AG09309 (cell line): ENCODE measurements at places on chromosomes 5 and 9.

- no peak for DNase-seq
These were observed 52.3 kb downstream of the ZNF622 start for GRCh38 chr5:16413166-16413860.

- DNase-seq: peak; percentile 84
These were observed 9.7 kb downstream of the PTGER4 start for GRCh38 chr5:40689438-40689837.

- DNase-seq: no peak
These were observed 78.4 kb downstream of the INSYN2B start for GRCh38 chr5:169901896-169902295.

DNA sequence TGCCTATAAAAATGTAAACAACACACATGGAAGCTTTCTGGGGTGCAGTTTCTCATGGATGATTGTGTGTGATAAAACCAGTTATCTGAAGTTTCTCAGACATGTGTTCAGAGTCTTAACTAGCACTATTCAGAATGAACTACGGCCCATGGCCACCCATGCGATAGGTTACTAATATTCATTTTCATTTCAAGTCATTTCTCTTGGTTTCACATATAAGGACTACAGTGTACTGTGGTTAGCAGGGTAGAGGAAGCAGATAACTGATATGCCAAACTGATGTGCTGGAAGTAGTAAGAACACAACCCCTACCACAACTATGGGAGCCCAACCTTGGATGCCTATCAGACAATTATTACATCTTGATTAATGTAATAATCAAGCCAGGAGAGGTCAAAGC lies 372.1 kb downstream of the DTWD2 start:
- no peak for DNase-seq

- DNase-seq: no peak
These were observed 48.1 kb downstream of the POC5 start for GRCh38 chr5:75668977-75669689.

- no peak for DNase-seq
These were observed 29.6 kb upstream of the VDAC1 start for GRCh38 chr5:134034326-134034725.

- DNase-seq: no peak
These were observed 144.3 kb downstream of the ACTBL2 start for GRCh38 chr5:57338068-57338867.

GRCh38 chr5:135211083-135211790 lies 177.2 kb upstream of the PITX1 start:
- DNase-seq: no peak

DNA sequence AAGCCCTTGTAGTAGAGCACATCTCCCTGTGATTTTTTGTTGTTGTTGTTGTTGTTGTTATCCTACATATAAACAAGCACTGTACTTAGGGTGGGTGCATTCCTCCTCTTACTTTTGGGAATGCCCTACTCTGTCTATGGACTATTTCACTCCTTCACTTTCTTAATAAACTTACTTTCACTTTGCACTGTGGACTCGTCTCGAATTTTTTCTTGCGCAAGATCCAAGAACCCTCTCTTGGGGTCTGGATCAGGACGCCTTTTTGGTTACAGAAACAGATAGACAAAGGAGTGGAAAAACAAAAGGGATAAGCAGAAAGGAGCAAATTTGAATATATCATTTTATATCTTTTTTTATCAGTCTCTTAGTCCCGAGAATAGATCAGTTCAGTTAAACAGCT lies 14.4 kb upstream of the PAIP1 start:
- DNase-seq: no peak

DNA sequence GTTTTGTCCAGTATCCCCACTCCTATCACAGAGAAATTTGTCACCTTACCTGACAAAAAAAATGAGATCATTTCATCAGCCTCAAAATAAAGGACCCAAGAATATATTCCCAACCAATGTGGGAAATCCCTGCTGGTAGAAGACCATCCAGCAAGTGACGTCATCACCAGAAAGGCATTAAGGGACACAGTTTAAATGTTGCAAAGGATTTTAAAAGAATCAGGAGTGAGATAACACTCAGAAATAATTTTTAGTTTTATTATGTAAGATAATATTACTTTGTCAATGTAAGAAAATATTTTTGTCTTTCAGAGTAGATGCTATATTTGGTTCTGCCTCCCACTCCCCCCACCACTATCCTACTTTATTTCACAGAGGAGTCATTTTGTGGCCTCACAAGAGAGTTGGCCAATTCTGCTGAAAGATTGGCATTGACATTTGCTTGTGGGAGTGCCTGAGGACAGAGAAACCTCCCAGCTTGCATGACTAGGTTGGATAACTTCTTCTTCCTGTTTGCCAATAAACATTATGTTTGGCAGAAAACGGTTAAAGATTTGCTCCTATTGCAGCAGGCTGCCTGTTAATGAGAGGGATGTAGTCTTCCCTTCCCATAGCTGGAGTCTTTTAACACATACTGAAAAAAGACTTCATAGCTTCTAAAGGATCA lies 288.6 kb upstream of the DAB2 start:
- DNase-seq: peak; percentile 57

DNA sequence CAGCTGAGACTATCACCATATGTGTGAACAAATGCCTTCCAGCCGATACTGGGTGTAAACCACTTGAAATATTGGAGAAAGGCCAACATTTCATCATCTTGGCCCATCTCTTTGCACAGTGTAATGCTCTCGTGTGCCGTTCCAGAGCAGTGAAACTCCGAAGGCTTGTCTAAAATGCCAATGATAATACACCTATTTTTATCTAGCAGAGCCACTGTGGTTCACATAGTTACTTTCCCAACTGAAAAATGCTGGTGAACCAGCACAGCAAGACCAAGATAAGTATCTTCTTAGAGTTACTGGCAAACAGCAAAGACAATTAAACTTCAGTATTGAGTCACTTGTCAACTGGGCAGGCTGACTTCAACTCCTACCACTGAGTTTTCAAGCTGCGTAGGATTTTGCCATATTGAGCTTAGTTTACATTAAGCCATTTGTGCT lies 379.9 kb upstream of the ACTBL2 start:
- peak; percentile 63 for DNase-seq

DNA sequence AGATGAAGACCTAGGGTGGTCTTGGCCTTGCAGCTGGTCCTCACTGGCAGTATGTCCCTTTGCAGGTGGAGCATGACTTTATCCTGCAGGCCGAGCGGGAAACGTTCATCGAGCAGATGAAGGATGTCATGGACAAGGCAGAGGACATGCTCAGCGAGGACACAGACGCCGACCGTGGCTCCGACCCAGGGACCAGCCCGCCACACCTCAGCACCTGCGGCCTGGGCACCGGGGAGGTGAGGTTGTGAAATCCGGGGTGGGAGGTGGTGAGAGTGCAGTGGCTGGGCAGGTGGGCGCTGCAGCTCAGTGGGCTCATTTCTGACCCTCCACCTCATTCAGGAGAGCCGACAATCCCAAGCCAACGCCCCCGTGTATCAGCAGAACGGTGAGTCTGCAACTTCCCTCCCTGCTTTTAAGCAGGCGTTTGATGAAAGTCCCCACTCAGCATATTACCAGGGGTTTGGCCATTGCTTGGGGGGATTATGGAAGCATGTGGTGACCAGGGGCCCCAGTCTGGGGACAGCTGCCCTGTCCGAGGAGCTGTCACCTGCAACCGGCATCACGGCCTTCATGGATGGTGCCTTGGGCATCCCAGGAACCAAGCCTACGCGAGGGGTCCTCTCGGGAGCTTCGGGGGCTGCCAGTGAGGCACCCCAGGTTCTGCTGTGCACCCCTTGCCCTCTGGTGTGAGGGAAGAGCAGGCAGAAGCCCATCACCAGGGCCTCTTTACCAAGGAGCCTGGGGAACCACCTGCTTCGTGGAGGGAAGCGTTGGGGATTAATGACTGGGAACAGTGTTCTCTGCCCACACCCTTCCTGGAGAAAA lies 84.0 kb downstream of the WNK2 start:
- no peak for DNase-seq

DNA sequence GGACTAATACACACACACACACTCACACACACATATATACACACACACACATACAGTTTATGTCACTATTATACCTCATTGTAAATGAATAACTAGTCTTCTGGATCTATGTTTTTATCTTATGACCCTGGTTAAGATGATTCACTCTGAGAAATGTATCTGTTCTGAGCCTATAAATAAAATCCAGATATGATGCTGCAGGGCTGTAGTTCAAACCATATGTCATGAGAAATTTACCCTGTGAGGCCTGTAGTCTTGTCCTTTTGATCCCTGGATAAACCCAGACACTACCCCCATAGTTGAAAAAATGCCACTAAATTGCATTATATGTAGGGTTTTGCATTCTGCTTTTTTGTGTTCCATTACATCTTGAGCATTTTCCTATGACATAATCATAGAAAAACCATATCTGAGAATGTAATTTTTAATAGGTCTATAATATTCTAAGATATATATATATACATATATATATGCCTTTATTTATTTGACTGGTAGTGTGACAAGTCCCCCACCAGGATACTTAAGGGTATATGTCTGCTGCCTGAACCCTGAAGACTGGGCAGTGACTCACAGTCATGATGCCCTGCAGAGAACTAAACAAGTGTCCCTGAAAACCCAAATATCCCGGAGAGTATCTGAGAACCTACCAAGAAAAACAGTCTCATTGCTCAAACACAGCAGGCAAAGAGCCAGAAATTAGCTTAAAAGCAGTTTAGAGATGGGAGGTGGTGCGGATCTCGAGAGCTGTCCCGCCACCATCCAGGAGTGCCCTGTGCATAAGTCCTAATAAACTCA lies 18.4 kb upstream of the ALDOB start:
- no peak for DNase-seq

- no peak for DNase-seq
These were observed 1.1 kb downstream of the RICTOR start for GRCh38 chr5:39072925-39073766.

- DNase-seq: no peak
These were observed 14.1 kb downstream of the RGS3 start for GRCh38 chr9:113477661-113478060.

DNA sequence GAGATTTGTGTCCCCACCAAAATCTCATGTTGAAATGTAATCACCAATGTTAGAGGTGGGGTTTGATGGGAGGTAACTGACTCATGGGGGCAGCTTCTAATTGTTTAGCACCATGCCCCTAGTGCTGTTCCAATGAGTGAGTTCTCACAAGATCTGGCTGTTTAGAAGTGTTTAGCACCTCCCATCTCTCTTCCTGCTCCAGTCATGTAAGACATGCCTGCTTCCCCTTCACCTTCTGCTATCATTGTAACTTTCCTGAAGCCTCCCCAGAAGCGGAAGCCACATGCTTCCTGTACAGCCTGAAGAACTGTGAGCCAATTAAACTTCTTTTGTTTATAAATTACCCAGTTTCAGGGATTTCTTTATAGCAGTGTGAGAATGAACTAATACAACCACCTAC lies 170.5 kb downstream of the NDUFS4 start:
- no peak for DNase-seq

DNA sequence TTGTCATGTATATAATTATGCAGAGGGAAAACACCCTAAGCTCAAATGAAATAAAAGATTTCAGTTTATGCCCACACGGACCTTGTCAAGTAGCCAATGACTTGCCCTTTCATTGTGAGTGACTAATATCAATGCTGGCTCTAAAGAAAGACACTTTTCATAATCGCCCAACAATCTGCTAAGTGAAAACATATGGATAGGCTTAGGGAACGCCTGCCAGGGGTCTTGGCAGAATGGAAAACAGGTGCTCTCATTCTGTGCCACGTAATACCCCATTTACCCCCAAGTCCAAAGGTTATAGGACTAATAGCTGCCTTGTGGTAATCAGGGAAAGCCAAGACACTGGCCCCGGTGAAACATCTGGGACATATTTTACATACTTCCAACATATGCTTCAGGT lies 157.7 kb downstream of the SLF1 start:
- DNase-seq: no peak

GRCh38 chr9:135732569-135733257 lies 30.7 kb downstream of the KCNT1 start:
- DNase-seq: no peak

DNA sequence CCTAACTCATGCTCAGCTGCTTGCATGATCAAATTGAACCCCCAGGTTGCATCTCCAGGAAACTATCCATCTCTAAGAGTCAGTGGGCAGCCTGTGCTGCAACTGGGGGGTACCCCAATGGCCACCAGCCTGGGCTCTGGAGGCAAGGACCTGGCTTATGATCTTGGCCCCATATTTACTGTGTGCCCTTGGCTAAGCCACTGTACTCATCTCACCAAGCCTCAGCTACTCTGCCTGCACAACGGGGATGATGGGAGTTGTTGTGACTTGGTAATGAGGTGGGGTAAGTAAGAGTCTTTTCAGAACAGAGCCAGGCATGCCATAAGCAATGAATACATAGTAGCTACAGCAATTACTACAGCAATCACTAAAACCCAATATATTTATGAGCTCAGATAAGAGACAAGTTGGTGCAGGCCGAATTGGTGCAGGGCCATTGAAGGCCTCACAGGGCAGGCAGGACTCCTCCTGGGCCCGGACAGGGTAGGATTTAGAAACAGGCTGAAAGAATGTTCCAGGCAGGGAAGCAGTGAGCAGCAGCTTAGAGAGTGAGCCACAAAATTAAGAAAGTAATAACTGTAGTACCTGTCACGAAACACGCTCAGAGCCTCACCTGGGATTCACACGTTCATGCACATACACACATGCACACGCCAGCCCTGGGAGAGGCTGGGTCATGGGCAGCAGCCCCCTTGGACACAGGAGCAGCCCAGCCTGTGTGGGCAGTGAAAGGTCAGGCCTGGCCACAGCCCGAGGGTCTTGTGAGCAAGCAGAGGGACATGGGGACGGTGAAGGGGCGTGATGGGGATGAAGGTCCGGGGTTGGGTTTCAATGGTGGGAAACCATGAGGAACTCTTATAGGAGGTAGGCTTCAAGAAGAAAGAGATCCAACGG lies 74.1 kb downstream of the PAX5 start:
- no peak for DNase-seq

DNA sequence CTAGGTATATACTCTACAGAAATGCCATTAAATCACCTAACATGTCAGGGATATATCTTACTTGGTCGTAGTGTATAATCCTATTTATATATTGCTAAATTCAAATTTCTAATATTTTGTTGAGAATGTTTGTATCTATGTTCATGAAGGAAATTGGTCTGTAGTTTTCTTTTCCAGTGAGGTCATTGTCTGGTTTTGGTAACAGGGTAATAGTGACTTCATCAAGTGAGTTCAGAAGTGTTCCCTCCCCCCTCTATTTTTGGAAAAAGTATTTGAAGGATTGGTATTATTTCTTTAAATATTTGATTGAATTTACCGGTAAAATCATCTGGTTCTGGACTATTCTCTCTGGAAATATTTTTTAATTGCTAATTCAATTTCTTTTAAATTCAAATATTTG lies 23.5 kb upstream of the EBF1 start:
- DNase-seq: no peak

- DNase-seq: no peak
These were observed 1.5 kb downstream of the CERT1 start for GRCh38 chr5:75509956-75510355.

DNA sequence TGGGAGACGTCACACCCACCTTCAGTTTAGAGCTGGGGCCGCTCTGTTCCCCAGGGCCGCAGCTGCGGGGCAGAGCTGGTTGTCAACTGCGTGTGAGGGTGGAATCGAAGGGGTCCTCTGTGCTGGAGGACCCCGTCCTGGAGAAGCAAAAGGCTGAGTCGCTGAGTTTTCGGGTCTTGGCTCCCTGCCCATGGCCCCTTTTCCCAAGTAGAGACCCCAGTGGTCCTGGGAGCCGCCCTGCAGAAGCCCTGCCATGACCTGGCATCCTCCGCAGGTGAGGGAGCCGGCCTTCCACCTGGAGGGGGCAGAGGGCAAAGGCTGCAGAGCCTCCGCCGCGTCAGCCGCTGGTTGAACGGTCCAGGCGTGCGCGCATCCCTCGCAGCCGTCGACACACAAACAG lies 90.4 kb upstream of the COL5A1 start:
- DNase-seq: no peak
